ENCODE measurements at places on chromosomes 3 and 15. TPM values are rescaled to one million over a fixed set of nuclear protein-coding genes. Genes with fewer than 3 reads are reported as not detected.

DNA sequence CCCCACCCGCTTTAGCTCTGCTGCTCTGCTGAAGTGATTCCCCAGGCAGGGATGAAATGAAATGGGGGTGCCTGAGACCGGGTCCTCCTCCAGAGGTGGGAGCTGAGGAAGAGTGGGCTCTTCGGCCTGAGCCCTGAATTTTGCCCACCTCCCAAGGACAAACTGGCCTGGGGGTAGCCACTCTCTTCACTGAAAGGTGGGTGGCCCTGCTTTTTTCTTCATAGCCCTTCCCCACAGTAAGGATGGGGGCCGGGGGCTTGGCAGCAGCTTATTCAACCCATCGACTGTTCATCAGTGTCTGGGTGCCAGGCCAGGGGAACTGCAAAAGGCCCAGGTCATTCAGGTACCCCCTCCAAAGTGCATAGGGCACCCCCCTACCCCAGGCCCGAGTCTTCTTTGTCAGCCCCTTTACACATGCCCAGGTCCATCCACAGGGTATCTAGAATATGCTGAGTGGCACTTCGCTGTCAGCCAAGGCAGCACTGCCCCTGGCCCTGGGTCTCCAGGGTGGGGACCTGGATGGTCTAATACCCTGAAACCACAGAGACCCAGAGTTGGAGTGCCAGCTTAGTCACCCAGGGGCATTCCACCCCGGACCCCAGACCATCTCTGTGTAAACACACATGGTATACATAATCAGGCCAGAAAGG is 7.9 kb downstream of the SCN5A start:
- H3K27me3 ChIP-seq, result peaks cover 4% of the 10 kb centered on the region
- H3K27ac ChIP-seq, result no peak overlapping the region
- H3K4me3 ChIP-seq, result no peak overlapping the region
- DNase-seq, result no peak
- H3K4me1 ChIP-seq, result no peaks in the 10 kb centered on the region

DNA sequence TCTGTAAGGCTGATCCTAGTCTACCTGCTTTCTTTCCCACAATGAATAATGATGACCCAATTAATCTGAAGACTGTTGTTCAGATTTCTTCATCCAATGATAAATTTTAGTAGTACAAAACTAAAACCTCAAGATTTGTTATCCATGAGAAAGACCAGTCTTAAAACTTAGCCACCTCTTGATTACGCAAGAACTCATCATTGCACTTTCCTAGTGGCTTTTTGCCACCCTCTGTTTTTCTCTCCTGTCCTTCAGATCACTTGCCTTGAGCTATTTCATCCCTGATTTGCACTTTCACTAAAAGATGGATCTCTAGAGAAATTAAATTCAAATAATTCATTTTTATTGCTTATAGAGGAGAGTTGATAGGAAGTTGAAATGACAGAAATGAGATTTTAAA is 142.7 kb upstream of the RBMS3 start:
- no peaks in the 10 kb centered on the region for H3K36me3 ChIP-seq
- H3K4me1 ChIP-seq, result no peaks in the 10 kb centered on the region
- DNase-seq, result no peak
- H3K27ac ChIP-seq, result no peak overlapping the region
- H3K4me3 ChIP-seq, result no peak overlapping the region

DNA sequence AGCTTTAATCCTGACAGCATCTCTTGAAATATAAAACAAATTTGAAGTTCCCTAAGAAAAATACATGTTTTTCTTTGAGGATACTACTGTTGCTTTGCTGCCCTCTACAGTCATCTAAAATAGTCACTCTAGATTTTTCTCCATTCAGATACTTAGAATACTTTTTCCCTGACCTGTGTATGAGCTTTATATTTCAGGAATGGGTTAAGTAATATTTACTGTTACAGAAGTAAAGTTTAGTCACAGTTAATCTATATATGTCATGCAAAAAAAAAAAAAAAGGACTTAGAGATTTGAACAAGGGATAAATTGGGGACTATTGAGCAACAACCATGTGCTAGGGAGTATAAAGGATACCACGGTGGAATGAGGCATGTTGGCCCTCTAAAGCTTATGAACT is 8.8 kb downstream of the NECTIN3 start:
- H3K4me1 ChIP-seq, result no peaks in the 10 kb centered on the region
- H3K27me3 ChIP-seq, result no peaks in the 10 kb centered on the region
- H3K36me3 ChIP-seq, result no peaks in the 10 kb centered on the region
- H3K27ac ChIP-seq, result no peak overlapping the region

- H3K27me3 ChIP-seq, result no peaks in the 10 kb centered on the region
- H3K36me3 ChIP-seq, result no peaks in the 10 kb centered on the region
- no peak overlapping the region for H3K4me3 ChIP-seq
- no peaks in the 10 kb centered on the region for H3K4me1 ChIP-seq
- H3K27ac ChIP-seq, result no peak overlapping the region
- DNase-seq, result no peak
Measured at GRCh38 chr3:57971975-57972374, 36.2 kb upstream of the FLNB start.

DNA sequence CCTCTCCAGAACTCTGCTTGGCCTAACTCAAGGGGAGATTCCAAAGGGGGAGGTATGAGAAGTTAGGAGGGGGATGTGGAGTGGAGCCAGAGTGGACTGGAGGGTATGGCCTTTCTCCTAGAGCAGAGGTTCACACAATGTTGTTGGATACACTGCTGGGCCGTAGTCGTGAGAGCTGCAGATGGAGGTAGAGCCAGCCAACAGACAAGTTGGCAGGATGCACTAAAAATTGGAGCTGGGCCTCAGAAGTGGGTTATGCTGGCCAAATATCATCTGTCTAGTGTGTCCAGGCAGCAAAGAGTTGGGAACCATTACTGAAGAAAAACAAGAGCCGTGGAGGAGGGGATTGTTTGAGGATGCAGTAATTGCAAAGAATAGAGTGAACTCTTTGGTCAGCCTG is 27.7 kb upstream of the LRRFIP2 start:
- no peaks in the 10 kb centered on the region for H3K36me3 ChIP-seq
- 0 out of 2 replicates have a peak, but pooled peaks cover 2% of the 10 kb centered on the region for H3K27me3 ChIP-seq
- DNase-seq, result no peak
- H3K4me1 ChIP-seq, result no peaks in the 10 kb centered on the region
- no peak overlapping the region for H3K27ac ChIP-seq

- no peak for DNase-seq
- H3K27me3 ChIP-seq, result no peaks in the 10 kb centered on the region
- no peaks in the 10 kb centered on the region for H3K36me3 ChIP-seq
Measured at GRCh38 chr3:166478356-166478755, 641.1 kb upstream of the BCHE start.

- no peaks in the 10 kb centered on the region for H3K36me3 ChIP-seq
- H3K4me1 ChIP-seq, result no peaks in the 10 kb centered on the region
- H3K27me3 ChIP-seq, result no peaks in the 10 kb centered on the region
- no peak overlapping the region for H3K27ac ChIP-seq
- H3K4me3 ChIP-seq, result no peak overlapping the region
- DNase-seq, result no peak
Measured at GRCh38 chr3:169052465-169053302, 610.8 kb downstream of the MECOM start.

DNA sequence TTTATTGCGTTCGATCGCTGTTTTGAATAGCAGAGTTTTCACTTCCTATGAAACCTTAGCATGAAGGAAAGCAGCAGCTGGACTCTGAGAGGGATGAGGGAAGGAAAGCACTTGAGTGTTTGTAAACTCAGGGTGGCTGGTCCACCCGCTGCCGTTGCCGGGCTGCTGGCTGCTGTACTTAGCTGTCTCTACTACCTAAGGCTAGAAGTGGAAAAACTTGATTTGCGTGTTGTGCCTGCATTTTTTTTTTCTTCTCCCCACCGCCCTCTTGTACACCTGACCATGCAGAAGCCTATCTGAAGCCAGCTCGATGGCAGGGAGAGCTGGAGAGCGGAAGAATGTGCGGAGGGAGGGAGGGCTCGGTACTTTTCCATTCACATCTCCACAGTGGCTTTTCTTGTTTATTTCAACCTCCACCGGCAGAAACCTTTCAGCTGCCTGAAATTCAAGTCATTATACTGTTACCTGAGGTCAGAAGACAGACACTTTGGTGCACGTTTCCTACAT is 4.8 kb upstream of the BCL6 start:
- no peaks in the 10 kb centered on the region for H3K36me3 ChIP-seq
- no peak for DNase-seq
- H3K27ac ChIP-seq, result no peak overlapping the region
- H3K4me1 ChIP-seq, result peaks cover 11% of the 10 kb centered on the region
- H3K27me3 ChIP-seq, result no peaks in the 10 kb centered on the region

GRCh38 chr3:195777975-195778374 is 33.8 kb downstream of the MUC4 start:
- no peaks in the 10 kb centered on the region for H3K36me3 ChIP-seq
- DNase-seq, result no peak
- H3K4me3 ChIP-seq, result no peak overlapping the region
- no peaks in the 10 kb centered on the region for H3K4me1 ChIP-seq
- no peaks in the 10 kb centered on the region for H3K27me3 ChIP-seq
- no peak overlapping the region for H3K27ac ChIP-seq

DNA sequence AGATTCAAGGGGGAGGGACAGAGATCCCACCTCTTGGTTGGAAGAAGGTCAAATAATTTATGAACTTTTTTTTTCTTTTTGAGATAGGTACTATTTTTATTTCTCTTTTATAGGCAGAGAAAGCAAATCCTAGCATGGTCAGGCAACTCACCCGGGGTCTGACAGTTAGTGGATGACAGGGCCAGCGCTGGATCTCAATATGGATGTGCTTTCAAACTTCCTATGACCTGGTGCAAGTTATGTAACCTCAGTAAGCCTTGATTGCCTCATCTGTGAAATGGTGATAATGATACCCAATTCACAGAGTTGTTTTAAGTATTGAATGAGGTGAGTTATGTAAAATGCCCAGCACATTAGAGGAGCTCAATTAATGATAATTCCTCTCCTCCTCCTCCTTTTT is 86.8 kb upstream of the MEF2A start:
- no peaks in the 10 kb centered on the region for H3K27me3 ChIP-seq
- no peak overlapping the region for H3K27ac ChIP-seq
- H3K4me3 ChIP-seq, result no peak overlapping the region

DNA sequence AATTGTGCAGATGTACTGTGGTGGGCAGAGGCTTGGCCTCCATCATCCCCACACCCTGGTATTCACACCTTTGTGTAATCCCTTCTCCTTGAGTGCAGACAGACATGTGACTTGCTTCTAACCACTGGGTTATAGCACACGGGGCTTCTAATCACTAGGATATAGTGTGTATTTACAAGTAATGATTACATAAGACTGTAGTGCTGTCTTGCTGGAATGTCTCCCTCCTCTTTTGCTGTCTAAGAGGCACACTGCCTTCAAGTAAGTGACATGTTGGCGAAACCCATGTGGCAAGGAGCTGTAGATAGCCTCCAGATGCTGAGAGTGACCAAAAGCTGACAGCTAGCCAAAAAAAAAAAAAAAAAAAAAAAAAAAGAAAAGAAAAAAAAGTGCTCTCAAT is 542.7 kb upstream of the MDFIC2 start:
- no peaks in the 10 kb centered on the region for H3K27me3 ChIP-seq
- no peak for DNase-seq
- H3K4me1 ChIP-seq, result no peaks in the 10 kb centered on the region

DNA sequence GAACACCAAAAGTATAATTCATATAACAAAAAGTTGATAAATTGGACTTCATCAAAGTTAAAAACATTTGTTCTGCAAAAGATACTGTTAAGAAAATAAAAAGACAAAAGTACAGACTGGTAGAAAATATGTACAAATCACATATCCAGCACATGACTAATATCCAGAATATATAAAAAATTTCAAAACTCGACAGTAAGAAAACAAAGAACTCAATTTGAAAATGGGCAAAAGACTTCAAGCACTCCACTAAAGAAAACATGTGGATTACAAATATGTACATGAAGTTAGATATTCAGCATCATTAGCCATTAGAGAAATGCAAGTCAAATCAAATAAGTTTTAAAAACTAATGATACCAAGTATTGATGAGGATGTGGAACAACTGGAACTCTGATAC is 6.7 kb downstream of the GK5 start:
- H3K36me3 ChIP-seq, result no peaks in the 10 kb centered on the region
- H3K27ac ChIP-seq, result no peak overlapping the region
- no peaks in the 10 kb centered on the region for H3K4me1 ChIP-seq
- no peaks in the 10 kb centered on the region for H3K27me3 ChIP-seq

CPNE9 gene
- total RNA-seq, result not detected

EIF2A gene
- 112 TPM for total RNA-seq

LCTL gene
- total RNA-seq, result not detected

CMTM8 gene
- total RNA-seq, result not detected

BBS4 gene
- total RNA-seq, result 9.1 TPM

FEZF2 gene
- total RNA-seq, result not detected
